ENCODE measurements at places on chromosomes 4 and X.

GRCh38 chr4:4919927-4920326 lies 60.5 kb downstream of the MSX1 start:
- no peak for DNase-seq

DNA sequence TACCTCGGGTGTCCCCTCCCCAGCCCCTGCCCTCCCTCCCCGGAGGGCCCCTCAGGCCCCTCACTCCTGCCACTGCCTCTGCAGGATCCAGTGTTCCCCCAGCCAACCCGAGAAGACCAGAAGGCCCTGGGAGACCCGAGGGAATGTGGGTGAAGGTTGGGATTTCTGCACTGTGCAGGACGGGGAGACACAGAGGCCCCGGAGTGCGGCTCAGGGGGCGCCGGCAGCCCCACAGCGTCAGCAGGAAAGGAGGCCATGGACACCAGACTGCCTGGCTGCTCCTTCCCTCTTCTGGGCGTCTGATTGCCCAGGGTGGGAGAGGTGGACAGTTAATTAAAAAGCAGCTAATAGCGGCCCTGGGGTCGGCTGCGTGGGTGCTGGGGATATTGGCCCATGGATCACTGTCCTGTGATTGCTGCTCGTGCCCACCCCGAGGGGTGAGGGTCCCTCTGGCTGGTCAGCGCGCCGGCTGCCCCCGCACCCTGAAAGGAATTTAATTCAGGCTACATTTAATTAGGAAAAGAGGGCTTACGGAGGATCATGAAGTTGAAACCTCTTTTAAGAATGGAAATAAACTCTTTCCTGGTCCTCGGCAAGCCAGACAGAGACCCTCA lies 57.8 kb upstream of the NKX1-1 start:
- DNase-seq = no peak

DNA sequence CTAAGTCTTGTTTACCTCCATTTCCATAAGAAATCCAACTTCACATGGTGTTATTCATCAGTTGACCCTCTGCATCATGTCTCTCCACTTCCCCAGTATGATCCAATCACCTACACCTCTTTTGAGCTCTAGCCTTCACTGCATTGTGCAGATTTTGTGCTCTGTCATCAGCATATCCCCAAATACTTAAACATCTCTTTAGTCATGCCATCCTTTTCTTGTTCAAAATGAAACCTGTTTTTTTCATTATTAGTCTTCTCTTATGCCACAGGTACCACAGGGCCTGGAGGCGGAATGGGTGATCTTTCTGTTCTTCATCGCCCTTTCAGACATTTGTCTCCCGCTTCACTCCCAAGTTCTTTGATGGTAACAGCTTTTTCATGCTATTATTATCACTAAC lies 382.7 kb upstream of the GALNTL6 start:
- DNase-seq = no peak

DNA sequence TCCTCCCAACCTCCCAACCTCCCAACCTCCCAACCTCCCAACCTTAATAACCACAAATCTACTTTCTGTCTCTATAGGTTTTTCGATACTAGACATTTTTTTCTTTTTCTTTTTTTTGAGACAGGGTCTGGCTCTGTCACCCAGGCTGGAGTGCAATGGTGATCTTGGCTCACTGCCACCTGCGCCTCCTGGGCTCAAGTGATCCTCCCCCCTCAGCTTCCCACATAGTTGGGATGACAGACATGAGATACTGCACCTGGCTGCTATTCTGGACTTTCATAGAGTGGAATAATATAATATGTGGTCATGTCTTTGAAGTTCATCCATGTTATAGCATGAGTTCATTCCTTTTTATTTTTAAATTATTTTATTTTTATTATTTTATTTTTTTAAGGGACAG lies 39.5 kb upstream of the ZFX start:
- no peak for DNase-seq

DNA sequence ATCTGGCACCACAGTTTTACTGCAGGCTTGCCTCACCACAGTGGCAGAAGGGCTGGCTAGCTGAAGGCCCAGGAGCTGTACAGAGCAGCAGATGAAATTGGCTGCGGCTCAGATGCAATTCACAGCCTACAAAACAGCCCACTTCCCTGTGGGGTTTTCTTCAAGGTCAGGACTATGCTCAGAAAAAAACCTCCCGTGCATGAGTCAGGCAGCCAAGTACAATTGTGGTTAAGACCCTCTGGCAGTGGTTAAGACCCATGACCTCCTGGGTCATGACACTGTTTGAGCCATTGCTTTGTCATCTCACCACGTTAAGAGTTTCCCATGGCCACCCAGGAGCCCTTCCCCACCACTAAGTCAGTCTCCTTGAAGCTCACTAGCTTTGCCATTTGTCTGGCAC lies 276.3 kb downstream of the HNRNPD start:
- DNase-seq = peak; percentile 6

GRCh38 chr4:96675896-96676295 lies 836.0 kb downstream of the PDHA2 start:
- DNase-seq = peak; percentile 8

- peak; percentile 23 for DNase-seq
Observed at GRCh38 chr4:154506253-154506652, 14.7 kb upstream of the DCHS2 start.

- DNase-seq = no peak
Observed at GRCh38 chr4:66923081-66923865, 622.0 kb downstream of the CENPC start.

DNA sequence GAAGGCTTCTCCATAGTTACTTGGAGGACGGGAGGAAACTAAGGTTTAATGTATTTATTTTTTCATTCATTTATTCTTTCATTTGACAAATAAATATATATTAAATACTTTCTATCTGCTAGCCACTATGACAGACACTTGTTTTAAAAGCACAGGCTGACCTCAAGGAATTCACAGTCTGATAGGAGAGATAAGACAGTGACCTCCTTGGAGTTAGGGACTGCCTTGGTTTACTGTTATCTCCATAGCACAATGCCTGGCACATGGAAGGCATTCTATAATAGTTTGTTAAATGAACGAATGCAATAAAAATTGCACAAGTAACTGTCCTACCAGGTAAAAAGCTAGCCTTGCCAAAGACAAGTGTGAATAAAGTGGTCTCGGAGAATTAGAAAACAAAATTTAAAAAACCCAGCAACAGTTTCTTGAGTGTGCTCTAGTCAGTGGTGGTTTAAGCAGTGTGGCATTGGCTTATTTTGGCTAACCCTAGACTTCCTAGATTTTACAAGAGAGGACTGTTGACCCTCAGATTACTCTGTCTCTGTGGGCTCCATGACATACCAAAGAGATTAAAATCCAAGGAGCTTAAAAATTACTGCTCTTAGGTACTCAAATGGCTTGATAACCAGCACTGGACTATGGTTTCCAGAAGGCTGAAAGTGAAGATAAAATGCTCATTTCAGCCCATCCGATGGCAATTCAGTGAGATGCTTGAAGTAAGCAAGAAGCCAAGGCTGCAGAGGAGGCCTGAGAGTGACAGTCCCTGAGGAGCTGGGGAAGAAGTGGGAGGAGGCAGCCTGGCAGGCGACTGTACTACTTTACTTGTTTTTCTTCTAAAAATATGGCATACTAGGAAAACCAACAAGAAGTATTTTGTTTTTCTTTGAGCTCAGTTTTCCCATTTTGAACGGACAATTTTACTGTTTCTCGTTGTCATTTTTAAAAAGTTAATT lies 9.6 kb downstream of the AFP start:
- no peak for DNase-seq

- no peak for DNase-seq
Observed at GRCh38 chrX:107780525-107780924, 3.0 kb downstream of the NCBP2L start.

- DNase-seq = no peak
Observed at GRCh38 chr4:37455301-37456131, 211.0 kb downstream of the NWD2 start.
